Smooth muscle cell of the coronary artery (primary cell): ENCODE measurements at places on chromosomes 3 and 15. TPM values are rescaled to one million over a fixed set of nuclear protein-coding genes. Genes with fewer than 3 reads are reported as not detected.

The RARB gene
- total RNA-seq: 0.23 and 32.2 TPM in 2 replicates

The UROC1 gene
- total RNA-seq: not detected in 2 replicates

The SETD2 gene
- total RNA-seq: 15.3 and 21.2 TPM in 2 replicates

The TNFAIP8L3 gene
- total RNA-seq: 10.2 and 16.5 TPM in 2 replicates

The CHL1 gene
- not detected in 2 replicates for total RNA-seq

The CSK gene
- total RNA-seq: 21.3 and 22.6 TPM in 2 replicates

The HACD3 gene
- 83.1 and 83.8 TPM in 2 replicates for total RNA-seq

The SNTN gene
- not detected in 2 replicates for total RNA-seq

The KNG1 gene
- not detected in 2 replicates for total RNA-seq

The MPI gene
- 57.1 and 62.5 TPM in 2 replicates for total RNA-seq

The AMIGO3 gene
- 0.59 TPM in 1 of 2 replicates, not detected in the other for total RNA-seq

The ZCWPW2 gene
- total RNA-seq: 0.45 and 0.82 TPM in 2 replicates

The OR5H15 gene
- total RNA-seq: not detected in 2 replicates

The FEZF2 gene
- total RNA-seq: not detected in 2 replicates

The UBE3A gene
- 52.5 and 55.2 TPM in 2 replicates for total RNA-seq

The RBP2 gene
- total RNA-seq: not detected in 2 replicates

The MYLK gene
- 85.2 and 276 TPM in 2 replicates for total RNA-seq

The GOLGA6L9 gene
- total RNA-seq: 2.0 and 3.9 TPM in 2 replicates

The SLC4A7 gene
- total RNA-seq: 111 and 143 TPM in 2 replicates

The CNTN6 gene
- under 0.01 TPM in 1 of 2 replicates, not detected in the other for total RNA-seq

The ZDHHC19 gene
- not detected in 2 replicates for total RNA-seq

The GHSR gene
- total RNA-seq: not detected in 2 replicates

The ESYT3 gene
- total RNA-seq: 0.30 and 4.3 TPM in 2 replicates

The B2M gene
- total RNA-seq: 1,763 and 2,678 TPM in 2 replicates

The SI gene
- total RNA-seq: not detected in 2 replicates
